CD4-positive, alpha-beta T cell treated with Interleukin-17A for 1 hour (primary cell): ENCODE measurements at places on chromosomes 5 and 9.
A peak's percentile ranks its signal among the peaks of the same experiment; 100 is the strongest.

GRCh38 chr5:153489611-153490010, 859 bp upstream of the GRIA1 start:
- DNase-seq, result no peak

GRCh38 chr9:4344946-4345345, 45.1 kb upstream of the GLIS3 start:
- peak; percentile 13 for DNase-seq

- DNase-seq, result no peak
Measured at GRCh38 chr9:83514767-83515166, 23.4 kb downstream of the FRMD3 start.

DNA sequence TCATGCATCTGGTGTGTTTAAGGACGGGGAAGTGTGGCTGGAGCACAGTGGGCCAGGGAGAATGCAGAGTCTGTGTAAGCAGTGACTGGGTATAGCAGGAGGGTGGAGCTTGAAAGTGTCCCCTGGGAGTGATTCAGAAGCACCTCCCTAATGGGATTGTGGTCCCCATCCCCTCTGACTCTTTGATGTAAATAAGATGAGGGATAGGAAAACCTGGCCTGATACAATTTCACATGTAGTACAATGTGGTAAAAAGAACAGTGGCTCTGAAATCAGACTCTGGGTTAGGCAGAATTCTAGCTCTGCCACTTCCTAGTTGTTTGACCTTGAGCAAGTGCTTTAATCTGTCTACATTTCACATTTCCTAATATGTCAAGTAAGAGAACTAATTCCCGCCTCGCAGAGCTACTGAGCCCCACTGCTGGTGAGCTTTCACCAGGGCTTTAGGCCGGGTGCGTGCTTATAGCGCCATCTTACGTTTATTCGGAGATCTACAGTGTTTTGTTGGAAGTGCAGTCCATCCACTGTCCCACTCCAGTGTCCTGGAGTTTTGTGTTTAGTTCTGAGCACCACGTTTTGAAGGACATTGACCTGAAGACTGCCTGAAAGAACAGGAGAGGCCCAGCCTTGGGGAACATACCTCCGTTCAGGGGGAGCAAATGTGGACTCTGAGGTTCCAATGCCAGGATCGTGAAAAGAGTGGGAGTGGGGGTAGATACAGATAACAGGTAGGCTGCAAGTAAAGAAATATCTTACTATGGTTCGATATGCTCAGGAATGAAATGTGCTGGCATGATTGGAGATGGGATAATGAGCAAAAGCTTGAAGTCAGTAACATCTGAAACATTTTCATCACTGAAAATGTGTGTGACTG, 51.2 kb upstream of the TESK1 start:
- DNase-seq, result peak; percentile 51

DNA sequence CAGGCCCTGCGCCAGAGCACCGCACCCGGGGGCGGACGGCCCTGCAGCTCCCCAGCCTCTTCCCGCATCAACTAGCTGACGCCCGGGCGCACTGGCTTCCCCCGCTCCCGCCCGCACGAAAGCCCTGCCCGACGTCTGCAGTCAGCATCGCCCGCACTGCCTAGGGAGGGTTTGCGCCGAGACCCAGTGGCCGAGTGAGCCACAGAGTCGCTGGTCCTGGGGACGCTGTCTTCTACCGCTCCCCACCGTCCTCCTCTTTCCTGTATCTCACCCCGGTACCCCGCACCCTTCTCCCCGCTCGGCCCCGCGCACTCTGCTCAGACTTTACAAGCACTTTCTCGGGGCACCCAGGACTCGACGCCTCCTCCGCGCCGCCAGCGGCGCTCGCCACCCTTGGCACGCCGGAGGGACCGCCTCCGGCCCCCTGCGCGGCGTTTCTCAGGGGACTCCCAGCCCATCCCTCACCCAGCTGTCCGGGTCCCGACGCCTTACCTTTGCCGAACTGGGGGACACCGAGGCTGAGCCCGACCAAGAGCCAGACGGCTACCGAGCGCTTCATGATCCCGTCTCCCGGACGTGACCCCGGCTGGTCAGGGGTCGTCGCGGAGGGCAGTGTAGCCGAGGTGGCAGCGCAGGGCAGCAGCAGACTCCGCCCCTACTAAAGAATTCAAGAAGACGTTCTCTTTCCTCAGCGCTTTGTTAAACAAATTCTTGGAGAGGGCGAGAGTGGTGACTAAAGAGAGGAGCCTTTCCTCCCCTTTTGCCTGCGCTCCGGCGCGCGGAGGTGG, 670 bp downstream of the EDIL3 start:
- DNase-seq, result no peak

- DNase-seq, result no peak
Measured at GRCh38 chr9:133162861-133163503, 732 bp downstream of the GBGT1 start.
